Ammon's horn (tissue), 1 donor: ENCODE measurements at places on chromosomes 12 and 14.
A peak's percentile ranks its signal among the peaks of the same experiment; 100 is the strongest.

- DNase-seq = no peak
Observed at GRCh38 chr14:96255501-96256366, at the start of gene BDKRB1. BDKRB1 (plus strand) TSS chr14:96256210; CDS start chr14:96263683, 7,473 bp downstream.

DNA sequence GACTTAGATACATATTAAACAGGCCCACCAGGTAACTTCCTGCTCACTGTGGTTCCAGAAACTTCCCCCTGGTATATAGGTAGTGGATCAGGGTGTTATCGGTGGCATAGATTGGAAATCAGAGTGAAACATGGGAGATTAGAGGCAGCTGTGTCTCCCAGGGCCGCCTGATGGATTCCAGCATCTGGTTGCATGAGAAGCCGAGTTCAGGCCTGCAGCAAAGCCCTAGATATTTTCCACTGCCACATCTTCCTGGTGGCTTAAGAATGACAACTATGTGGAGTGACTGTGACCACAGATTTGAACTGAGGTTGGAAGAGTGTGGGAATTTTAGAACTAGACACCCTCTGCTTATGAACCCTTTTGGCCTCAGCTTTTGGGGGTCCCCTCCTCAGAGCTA is 184.8 kb upstream of the NTF3 start:
- no peak for DNase-seq

DNA sequence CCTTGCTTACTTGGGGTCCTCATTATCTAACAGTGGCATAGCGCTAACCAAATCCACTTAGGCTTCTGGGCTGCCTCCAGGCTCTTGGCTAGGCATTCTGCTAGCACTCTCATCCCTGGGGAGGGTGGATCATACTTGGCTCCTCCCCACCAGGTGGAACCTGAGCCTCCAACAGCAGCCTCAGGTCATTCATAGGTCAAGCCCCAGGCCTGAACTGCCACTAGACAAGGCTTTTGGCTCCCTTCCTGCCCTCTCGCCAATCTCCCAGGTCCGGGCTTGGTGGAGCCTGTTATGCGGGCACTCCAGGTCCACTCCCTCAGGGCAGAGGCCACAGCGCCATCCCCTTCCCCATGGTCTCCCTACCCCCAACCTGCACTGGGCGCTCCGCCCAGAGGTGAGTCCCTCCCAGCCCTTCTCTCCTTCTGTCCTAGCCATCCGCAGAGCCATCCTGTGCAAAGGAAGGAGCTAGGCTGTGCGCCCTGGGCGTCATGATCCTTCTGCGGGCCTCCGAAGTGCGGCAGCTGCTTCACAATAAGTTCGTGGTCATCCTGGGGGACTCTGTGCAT is 154.9 kb upstream of the AMIGO2 start:
- no peak for DNase-seq

DNA sequence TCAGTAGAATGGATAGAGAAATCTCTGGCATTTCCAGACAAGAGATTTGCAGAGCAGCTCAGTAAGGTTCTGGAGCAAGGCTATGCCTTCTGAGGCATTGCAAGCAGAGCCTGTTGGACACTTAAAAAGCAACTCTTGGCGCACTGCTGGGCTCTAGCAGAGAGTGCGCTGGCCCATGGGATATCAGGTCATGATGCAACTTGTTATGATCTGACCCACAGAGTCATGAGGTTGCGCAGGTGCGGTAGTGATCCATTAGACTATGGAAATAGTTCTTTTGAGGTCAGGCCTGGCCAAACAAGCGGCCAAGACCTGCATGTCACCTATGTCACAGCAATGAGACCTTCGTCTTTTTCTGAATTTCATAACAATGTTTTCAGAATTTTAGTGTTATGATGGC is 168.6 kb downstream of the TMTC3 start:
- no peak for DNase-seq

GRCh38 chr12:120962532-120963020 is 15.8 kb upstream of the HNF1A start:
- no peak for DNase-seq

GRCh38 chr12:129614221-129614885 is 289.5 kb downstream of the TMEM132D start:
- DNase-seq = no peak

- no peak for DNase-seq
Observed at GRCh38 chr12:104551313-104551931, 94.7 kb downstream of the CHST11 start.

DNA sequence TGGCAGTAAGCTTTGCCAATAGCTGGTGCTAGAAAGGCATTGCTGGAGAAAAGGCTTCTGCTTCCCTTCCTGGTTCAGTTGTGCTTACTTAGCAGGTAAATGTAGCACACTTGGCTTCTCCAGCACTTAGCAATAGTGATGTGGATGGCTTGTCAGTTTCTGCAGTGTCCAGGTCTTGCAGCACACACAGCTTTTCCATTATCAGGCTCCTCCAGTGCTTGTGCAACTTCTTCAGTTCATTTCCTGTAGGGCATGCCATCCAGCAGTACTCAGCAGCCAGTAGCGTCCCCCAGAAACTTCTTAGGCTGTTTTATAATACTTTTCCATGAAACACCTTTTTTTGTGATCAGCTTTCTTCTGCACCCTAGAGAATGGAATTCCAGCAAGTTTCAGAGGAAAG is 154.6 kb downstream of the SLC6A15 start:
- DNase-seq = no peak

DNA sequence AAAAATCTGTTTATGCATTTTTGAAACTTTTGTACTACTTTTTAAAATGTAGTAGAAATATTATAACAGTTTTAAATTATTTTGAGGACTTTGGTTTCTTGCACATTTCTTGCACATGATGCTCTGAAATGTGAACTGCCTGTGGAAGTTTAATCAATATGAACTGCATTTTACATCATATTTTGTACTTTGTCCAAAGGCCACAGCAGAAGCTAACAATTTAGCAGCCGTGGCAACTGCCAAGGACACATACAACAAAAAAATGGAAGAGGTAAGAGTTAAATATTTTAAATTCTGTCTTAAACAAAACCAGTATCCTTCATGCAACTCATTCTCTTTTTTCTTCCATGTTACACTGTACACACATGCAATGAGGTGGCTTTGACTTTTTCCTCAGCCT is 45.1 kb downstream of the SAV1 start:
- no peak for DNase-seq

DNA sequence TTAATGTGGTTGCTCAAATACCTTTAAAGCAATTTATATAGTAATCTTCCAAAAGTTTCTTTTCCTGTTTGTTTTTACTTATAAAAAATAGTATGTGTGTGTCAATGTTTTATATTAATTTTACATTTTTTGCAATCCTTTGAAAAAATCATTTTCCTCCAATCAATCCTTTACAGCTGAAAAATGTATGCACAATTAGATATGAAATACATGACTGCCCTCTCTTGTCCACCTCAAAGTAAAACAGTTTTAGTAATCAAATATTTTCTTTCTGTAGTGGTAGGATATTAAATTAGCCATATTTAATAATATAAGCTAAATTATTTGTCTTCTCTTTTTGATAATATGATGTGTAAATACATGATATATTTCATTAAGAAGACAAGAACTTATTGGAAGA is 269.9 kb downstream of the ADAMTS20 start:
- DNase-seq = peak; percentile 22

DNA sequence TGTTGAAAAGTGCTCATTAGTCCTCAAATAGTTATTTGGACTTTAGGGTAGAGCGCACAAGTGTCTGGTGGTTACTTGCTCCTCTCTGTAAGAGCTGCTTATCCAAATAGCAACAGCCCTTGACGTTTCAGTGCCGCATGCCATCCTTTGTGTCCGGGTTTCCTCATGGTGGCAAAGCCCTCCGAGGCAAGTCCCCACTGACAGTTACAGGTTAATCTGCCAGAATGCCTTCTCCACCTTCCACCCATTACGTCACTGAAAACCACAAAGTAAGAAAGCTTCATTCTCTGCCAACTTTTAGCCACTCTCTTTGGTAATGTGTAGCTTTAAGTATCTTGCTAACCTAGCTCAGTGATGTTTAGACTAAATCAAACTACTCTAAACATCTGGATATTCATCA is 78.6 kb downstream of the POLR3B start:
- no peak for DNase-seq

GRCh38 chr12:56151672-56152131 is 685 bp upstream of the MYL6B start:
- no peak for DNase-seq

- no peak for DNase-seq
Observed at GRCh38 chr12:69756088-69756755, 17.6 kb downstream of the RAB3IP start.

DNA sequence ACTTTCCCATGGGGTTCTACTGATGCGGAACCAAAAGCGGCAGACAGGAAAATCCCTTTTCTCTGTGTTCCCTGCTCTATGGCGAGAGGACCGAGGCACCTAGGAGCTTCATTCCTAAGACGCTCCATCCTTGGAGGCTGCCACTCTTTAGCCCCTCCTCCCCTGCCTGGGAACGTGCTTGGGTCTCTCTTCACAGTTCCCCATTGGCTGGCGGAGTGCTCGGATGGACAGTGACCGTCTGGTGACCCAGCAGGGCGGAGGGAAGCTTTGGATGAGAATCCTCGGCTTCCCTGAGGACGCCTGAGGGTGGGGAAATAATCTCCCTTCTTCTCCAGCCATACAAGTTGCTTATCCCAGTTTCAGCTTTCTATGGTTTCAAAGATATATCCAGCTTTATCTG is 37.3 kb downstream of the KCNA5 start:
- DNase-seq = no peak

DNA sequence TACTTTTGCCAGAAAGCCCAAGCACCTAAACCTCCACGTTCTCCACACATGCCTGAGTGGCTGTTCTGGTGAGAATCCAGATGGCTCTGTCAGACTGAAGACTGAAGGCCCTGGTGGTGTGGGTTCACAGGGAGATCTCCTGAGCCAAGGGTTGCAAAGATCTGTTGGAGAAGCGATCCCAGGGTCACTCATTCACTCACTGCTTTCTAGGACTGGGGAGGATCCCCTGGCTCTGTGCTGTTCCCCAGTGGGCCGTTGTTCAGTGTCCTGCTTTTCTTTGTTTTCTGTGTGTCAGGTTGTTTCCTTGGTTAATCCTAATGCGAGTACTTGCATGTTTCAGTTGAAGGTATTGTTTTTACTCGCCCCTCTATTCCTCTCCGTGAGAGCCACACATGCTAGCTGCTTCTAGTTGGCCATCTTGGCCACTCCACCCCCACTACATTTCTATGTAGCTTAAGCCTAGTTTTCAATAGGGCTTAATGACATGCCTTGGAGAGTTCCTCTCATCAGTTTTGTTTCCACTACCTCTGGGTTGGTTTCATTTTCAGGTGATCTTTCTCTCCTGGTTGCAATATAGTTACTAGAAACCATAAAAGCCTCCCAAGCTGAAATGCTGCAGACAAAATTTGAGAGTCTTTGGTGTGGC is 144.5 kb upstream of the SLC38A2 start:
- no peak for DNase-seq

- no peak for DNase-seq
Observed at GRCh38 chr12:71008616-71009015, 88.1 kb upstream of the PTPRR start.

GRCh38 chr12:106034316-106034715 is 104.4 kb downstream of the NUAK1 start:
- no peak for DNase-seq

GRCh38 chr14:53628732-53629430 is 327.7 kb downstream of the BMP4 start:
- no peak for DNase-seq

DNA sequence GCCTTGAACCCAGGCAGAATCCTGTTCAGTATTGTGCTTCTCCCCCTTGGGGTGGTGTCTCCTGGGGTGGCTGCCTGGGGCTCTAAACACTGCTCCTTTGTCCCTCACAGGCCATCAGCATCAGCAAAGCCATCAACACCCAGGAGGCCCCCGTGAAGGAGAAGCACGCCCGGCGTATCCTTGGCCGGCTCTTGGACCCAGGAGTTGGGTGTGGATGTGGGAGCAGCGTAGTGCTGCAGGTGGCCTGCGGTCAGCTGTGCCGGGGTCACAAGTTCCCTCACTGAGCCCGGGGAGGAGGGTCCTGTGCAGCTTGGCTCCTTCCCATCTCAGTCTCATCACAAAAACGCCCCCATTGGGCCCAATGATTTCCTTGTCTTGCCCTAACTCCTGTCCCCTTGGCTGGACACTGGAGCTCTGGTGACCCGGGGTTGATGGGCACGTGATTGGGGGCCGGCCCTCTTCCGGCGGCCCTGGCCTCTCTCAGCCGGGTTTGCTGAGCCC is 12.7 kb downstream of the HIP1R start:
- no peak for DNase-seq

- peak; percentile 49 for DNase-seq
Observed at GRCh38 chr12:100141666-100141997, 1.0 kb downstream of the BLTP3B start.
